ENCODE measurements at places on chromosomes 4 and X.

DNA sequence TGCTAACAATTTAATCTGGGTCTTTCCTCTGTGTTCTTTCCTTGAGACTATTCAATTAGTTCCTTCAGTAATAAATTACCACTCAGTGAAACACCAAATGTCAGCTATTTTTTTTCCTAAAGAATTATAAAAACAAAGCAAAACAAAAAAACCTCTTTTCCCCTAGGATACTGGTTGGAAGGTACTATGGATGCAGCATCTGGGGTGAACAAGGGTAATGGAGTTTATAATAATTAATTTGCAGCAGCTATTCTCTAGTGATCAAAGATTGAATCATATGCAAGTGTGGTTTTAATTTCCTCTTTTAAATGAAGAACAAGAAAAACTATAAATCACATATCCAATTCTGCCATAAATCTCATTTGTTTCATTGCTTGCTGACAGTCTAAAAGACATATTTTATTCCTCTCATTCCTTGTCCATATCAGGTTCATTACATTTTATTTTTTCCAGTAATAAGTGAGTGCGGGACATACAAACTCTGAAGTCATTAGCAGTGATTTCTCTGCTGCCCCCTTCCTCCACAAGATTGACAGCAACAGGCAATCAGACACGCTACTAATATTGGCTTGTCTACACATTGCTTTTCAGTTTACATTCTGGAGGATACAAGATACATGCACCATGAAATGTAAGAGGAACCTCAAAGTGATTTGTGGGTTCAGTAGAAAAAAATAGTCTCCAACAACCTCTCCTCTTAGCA, 1093.4 kb upstream of the SLIT2 start:
- DNase-seq, result no peak

DNA sequence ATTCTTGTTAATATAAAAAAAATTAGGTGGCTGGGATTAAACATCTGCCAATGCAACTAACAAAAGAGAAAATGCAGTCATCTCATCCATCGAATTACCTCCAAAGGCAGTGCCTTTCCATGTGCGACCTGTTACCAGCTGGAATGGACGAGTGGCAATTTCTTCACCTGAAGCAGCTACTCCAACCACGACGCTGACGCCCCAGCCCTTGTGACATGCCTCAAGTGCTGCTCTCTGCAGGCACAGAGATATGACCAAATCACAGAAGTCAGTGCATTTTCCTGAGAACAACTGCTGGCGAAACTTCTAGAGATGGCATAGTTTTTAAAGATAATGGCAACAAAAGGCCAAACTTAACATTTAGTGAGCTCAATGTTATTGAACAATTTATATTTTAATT, 13.8 kb downstream of the ADH5 start:
- DNase-seq, result no peak

DNA sequence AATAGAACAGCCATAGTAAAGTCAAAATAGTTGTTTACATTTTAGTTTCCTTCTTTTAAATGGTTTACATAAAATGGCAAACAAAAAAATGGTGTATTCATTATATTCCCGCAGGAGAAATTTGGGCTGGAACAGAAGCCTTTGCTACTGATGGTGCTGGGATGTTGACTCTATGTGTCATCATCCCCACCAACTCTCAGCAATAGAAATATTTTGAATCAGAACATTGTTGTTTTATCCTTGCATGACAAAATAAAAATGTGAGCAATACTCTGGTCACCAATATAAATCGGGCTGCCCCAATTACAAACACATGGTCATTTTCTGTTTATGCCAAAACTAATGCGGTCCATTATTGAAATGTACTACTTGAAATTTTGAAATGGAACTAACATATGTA, 1131.6 kb upstream of the PCDH7 start:
- DNase-seq, result no peak

- DNase-seq, result no peak
These were observed 165.3 kb upstream of the FTHL17 start for GRCh38 chrX:31237189-31237588.

GRCh38 chr4:99808260-99808857, 8.3 kb upstream of the DAPP1 start:
- no peak for DNase-seq

- DNase-seq, result no peak
These were observed 2152.9 kb downstream of the ARAP2 start for GRCh38 chr4:34091451-34091850.

GRCh38 chrX:65679071-65679540, 11.7 kb downstream of the MSN start:
- DNase-seq, result peak; percentile 34

GRCh38 chr4:29966386-29966785, 753.8 kb upstream of the PCDH7 start:
- DNase-seq, result no peak

DNA sequence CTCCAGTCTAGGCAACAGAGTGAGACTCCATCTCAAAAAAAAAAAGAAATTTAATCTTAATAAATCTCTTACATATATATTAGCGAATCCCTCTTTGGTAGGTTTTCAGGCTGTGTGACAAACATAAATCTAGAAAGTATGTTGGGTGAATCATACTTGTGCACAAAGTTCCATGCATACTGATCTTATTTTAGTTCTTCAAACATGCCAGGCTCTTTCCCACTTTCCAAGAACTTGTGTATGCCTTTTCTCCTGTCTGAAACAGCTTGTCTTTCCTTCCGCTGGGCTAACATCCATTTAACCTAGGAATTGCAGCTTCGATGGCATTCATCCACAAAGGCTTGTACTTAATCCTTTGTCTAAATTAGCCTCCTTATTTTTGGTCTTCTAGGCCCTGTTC, 156.6 kb upstream of the CASK start:
- DNase-seq, result no peak

DNA sequence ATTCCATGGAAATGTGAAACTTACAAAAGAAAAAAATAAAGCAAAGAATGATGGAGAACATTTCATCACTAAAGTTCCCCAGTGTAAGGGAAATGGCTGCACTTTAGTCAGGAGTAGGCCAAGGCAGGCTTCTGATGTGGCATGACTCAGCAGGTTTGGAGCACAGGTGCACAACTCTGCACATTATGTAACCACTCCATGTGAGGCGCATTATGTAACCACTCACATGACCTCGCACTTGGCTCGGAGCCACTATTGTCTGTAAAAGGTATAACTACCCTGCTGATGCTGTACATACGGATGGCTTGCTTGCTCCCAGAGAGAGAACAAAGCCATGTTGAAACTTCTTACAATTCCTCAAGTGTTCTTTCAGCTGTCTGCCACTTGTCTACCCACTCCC, 727.6 kb downstream of the TRAM1L1 start:
- DNase-seq, result no peak

GRCh38 chr4:29310252-29310651, 1409.9 kb upstream of the PCDH7 start:
- DNase-seq, result no peak

DNA sequence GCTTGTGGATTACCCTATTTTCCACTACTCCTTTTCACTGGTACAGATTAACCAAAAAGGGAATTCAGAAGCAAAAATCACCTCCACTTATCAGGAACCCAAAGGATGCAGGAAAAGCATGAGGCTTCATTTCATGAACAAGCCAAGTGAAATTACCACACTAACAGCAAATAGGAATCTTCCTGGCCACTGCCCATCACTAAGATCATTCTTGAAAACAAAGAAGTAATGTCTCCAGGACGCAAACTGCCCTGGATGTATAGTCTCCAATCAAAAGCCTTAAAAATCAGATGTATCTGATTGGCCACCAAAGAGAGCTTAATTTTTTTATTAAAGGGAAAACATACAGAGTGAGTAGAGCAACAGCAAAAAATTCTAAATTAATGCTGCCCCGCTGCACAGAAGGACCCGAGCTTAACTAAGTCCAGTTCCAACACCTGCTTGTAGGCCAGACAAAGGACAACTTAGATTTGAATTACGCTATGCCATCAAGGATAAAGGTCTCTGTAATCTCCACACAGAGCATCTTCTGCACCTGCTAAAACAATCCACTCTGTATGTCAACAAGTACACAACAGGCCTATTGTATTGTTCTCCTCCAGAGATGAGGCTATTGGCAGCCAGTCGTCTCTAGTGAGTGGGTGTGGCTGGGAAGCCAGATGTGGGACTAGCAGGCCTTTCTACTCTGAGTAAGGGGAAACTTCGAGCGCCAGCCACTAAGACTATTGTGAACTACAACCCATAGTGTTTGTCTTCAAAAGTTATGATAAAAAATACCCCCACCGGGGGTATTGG, 12.4 kb downstream of the ZDHHC9 start:
- DNase-seq, result no peak

- DNase-seq, result no peak
These were observed 112.2 kb upstream of the MAP3K15 start for GRCh38 chrX:19627533-19627932.

DNA sequence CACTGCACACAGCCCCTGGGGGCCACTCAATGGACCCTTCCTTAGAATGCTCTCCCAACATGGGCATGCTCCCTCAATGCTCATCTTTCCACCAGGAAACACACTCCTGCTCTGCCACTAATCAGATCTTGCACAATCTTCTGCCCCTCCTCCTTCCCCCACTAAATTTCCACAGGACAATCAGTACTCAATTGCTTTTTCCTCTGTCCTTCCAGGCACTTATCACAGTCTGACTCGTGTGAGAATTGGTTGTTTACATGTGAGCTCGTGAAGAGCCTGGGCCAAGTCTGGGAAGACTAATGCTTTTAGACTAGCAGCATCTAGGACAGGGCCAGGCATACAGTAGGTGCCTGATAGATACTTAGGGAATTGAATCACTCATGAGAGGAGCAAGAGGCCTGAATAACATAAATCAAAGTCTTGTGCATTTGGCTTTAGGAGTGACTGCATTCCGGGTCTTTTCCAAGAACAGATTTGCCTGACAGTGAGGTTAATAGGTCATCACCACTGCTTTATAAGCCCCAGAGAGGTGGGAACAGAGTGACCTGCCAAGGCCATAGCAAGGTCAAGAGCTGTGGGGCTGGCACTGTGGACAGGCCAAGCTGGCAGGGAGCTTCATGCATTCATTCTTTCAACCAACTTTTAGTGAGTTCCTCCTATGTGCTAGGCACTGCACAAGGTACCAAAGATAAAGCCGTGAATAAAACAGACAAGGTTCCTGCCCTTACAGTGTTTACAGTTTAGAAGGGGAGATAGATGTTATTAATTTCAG, 55.0 kb downstream of the PRPS1 start:
- no peak for DNase-seq

- no peak for DNase-seq
These were observed 265.7 kb upstream of the BOD1L1 start for GRCh38 chr4:13893211-13893610.

- no peak for DNase-seq
These were observed 4.7 kb upstream of the ATP1B4 start for GRCh38 chrX:120357186-120357585.

- no peak for DNase-seq
These were observed 92.0 kb upstream of the BMPR1B start for GRCh38 chr4:94665500-94666404.

DNA sequence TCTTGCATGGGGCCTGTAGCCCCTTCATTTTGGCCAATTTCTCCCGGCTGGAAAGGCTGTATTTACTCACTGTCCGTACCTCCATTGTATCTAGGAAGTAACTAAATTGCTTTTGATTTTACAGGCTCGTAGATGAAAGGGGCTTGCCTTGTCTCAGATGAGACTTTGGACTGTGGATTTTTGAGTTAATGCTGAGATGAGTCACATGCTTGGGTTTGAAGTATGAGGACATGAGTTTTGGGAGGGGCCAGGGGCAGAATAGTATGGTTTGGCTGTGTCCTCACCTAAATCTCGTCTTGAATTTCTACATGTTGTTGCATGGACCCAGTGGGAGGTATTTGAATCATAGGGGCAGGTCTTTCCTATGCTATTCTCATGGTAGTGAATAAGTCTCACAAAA, 407.6 kb upstream of the NDST3 start:
- DNase-seq, result no peak

DNA sequence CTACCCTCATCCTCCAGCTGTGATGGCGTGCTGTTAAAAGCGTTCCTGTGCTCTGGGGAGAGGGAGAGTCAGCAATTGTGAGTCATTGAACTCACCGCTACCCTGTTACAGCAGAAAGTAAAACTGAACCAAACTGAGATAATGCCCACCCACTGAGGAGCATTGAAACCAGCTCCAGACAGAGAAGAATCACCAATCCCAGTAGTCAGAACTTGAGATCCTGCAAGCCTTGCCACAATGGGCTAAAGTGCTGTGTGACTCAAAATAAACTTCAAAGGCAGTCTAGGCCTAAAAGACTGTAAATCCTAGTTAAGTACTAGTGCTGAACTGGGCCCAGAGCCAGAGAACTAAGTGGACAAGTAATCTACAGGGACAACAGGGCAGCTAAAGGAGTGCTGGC, 1394.2 kb upstream of the DIAPH2 start:
- DNase-seq, result no peak

GRCh38 chr4:184845367-184846021, 19.7 kb upstream of the ACSL1 start:
- DNase-seq, result no peak

DNA sequence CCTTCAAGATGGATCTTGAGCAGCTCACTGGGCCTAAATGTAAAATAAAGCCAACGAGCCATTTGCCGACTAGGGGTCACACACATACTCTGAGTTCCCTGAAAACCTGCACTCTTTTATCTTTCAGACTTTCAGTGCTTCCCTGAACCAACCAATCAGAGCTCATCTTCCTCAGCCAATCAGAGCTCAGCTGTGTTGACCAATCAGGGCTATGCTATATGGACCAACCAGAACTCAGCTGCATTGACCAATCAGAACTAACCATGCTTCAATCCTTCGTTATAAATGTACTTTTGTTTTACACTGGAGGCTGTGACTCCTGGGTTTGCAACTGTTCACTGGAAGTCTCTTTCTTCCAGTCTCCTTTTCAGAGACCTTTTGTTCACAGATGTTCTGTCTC, 19.3 kb downstream of the SLC25A53 start:
- no peak for DNase-seq

- peak; percentile 15 for DNase-seq
These were observed 704.9 kb upstream of the PABPC4L start for GRCh38 chr4:134906404-134907023.

GRCh38 chrX:41604766-41605543, 83.8 kb upstream of the GPR34 start:
- no peak for DNase-seq

DNA sequence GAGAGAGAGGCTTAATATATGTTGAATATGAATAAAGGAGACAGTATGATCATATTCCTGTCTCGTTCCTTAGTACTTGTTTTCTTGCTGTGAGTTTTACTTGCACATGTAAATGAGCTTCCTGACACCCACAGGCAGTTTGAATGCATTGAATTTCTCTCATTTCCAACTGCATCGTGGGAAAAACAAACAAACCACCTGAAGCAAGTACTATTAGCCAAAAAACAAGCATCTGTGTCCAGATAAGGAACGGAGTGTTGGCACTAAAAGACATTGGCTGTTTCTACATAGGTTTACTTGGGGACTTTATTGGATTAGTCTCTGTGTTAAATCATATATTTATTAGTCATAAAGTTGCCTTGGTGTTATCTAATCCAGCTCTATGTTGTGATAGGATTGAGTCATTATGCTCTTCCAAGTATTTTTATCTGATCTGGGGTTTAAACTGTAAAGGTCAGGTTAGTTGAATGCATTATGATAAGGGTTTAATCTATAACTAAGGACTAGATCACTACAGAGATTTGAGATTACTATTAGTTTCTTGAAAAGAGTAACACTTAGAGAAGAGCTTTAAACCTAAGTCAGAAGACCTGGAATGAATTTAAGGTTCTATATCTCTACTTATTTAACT, 339.0 kb upstream of the SPANXN4 start:
- DNase-seq, result no peak

- no peak for DNase-seq
These were observed 112.8 kb upstream of the EOLA2 start for GRCh38 chrX:150051096-150051495.

Measured in SW 1271 (cell line).